IMR-90 (cell line): ENCODE measurements at places on chromosomes 2 and 18.

GRCh38 chr2:41204315-41204714 is 752.4 kb upstream of the SLC8A1 start:
- no peak for DNase-seq

DNA sequence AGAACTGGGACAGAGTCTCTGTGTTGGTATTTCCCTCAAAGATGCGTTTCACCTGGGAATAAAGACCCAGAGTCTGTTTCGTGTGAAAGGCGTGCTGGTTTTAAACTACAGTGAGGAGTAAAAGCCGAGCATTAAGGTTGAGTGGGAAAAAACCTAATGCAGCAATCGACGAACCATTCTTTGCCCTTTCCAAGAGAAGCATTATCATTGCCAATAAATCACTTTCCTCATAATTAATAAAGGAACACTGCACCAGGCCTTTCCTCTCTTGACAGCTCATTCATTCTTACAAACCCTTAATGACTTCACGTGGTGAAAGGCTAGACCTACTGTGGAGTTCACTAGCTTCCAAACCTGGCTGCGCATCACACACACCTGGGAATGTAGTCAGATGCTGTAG is 896 bp upstream of the SLC8A1 start:
- no peak for DNase-seq

DNA sequence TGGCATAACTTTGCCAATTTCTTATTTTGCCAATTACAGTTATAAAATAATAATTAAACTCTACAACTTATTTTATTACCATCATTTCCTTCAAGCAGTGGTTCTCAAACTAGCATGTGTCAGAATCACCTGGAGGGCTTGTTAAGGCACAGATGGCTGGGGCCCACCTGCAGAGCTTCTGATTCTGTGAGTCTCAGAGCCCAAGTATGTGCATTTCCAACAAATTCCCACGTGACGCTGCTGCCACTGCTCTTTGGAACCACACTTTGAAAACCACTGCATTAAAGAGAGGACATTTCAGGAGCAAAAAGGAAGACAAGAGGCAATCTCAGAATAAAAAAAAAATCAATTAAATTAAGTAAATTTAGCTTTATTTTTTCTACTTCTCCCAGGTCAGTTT is 94.0 kb upstream of the HNRNPA3 start:
- DNase-seq: no peak

DNA sequence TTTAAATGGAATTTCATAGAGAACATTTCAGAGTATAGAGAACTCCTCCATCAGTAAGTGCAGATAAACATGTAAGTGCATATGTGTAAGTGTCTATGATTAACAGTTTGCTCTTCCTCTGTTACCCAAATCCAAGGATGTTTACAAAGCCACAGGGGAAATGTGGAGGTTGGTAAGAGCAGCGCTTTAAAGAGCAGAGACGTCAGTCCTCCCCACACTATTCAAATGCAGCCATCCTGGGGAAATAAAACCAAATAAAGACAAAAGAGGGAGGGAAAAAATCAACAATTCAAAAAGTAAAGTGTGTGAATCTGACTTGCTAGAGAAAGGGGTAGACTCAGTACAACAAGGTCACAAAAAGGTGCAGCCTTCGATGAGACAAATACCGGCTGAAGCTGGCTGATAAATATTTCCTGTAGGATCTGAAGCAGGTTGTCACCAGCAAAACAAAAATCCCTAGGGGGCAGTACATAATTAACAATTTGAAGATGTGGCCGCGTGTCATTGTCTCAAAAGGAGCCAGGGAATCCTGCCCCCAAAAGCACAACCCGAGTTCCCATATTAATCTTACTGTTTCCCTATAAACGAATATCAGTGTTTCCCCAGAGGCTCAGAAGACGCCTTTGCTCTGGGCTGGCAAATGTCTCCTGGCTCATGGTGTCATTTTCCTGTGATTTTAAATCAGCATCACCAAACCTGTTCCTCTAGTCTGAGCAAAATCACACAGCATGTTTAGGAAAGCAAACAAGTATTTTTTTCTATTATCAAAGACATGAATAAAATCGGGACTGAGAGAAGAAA is 216.5 kb downstream of the CDCA7 start:
- DNase-seq: peak; percentile 39

GRCh38 chr2:104844807-104845551 is 8.9 kb upstream of the POU3F3 start:
- DNase-seq: no peak

GRCh38 chr2:65746931-65747675 is 314.7 kb upstream of the SPRED2 start:
- DNase-seq: no peak

DNA sequence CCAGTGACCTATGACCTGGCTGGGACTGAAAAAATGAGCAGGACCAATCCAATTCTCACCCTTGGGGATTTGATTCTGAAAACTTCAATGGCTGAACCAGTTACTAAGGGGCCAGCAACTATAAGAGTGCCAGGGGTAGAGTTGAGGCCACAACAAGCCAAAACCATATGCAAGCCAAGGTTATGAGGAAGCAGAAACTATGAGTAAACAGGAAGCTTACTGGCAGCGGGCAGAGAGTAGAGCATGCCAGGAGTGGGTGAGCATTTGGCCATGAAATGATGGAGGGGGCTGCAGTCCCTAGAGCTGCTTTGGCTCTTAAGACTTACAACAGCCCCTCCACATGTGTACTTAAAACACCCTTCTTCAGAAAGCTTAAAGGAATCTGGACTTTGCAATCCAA is 82.4 kb downstream of the RBMS1 start:
- no peak for DNase-seq

DNA sequence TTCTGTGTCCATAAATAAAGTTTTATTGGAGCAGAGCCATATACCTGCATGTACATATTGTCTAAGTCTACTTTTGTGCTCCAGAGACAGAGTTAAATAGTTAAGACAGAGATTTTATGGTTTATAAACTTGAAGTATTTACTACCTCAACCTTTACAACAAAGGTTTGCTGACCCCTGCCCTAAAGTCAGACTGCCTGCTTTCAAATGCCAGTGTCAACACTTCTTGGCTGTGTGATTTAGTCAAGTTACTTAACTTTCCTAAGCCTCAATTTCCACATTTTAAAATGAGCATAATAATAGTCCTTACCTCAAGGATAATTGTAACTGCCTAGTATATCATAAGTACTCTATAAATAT is 44.4 kb upstream of the ITPRID2 start:
- DNase-seq: no peak

GRCh38 chr2:231907765-231908164 is 18.4 kb downstream of the NPPC start:
- no peak for DNase-seq

DNA sequence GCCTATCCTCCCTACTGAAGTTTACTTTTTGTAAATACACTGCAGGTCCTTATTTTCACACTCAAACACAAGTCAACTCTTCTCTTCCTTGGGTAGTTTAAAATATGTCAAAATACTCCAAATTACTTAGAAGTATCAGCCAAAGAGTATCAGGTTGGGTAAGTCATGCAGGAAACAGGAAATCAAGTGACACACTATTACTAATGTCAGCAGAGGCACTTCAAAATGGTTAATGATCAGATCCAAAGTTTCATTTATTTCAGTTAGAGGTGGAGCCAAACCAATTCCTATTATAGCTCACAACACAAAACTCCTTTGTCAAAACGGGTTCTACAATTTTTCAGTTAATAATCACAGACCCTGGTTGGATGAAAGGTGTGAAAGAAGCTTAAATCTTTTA is 54.2 kb downstream of the DLGAP1 start:
- no peak for DNase-seq

- no peak for DNase-seq
These were observed 727.8 kb upstream of the FANCL start for GRCh38 chr2:58968885-58969284.

- no peak for DNase-seq
These were observed 45.3 kb upstream of the CTLA4 start for GRCh38 chr2:203822240-203822639.

DNA sequence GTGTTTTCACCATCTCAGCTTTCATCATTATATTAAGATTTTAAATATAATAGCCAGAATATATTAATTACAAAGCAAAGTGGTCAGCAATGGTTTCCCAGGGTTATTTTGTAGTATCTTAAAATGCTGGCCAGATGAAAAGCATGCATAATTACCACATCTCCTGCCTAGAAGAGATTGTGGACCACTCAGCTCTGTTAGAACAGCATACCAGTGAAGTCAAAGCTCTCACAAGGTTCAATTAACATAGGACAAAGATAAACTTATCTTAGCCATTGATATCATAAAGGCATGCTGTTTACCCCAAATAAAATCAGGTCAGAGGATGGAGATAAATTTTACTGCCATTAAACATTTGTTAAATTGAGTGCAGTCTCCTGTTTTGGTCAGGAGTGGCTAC is 19.3 kb upstream of the PDE1A start:
- DNase-seq: no peak

GRCh38 chr18:6752202-6752860 is 22.8 kb downstream of the ARHGAP28 start:
- DNase-seq: peak; percentile 86

- no peak for DNase-seq
These were observed 120.4 kb downstream of the ZNF516 start for GRCh38 chr18:76374330-76375281.

GRCh38 chr2:151891566-151892194 is 63.5 kb upstream of the ARL5A start:
- no peak for DNase-seq

GRCh38 chr2:79993144-79993543 is 311.4 kb downstream of the LRRTM1 start:
- no peak for DNase-seq

DNA sequence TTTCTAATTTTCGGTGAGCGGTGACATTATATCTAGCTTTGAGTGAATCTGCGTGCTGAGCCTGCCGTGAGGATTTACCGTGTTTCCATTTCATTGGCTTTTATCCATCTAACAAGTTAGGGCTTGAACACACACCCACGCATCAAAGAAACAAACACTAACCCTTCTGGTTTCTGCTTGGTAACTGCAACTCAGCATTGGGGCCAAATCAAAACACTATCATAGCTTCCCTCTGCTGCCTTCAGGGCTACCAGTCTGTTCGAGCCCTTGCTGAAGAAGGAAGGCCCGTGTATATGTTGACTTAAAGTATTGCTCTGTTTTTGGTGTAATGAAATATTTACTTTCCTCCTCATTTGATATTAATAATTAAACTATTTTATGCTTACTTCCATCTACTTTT is 227.2 kb downstream of the PHLPP1 start:
- no peak for DNase-seq

GRCh38 chr2:234422273-234422732 is 74.6 kb downstream of the ARL4C start:
- peak; percentile 95 for DNase-seq

GRCh38 chr2:104716061-104716460 is 137.9 kb upstream of the POU3F3 start:
- DNase-seq: no peak

DNA sequence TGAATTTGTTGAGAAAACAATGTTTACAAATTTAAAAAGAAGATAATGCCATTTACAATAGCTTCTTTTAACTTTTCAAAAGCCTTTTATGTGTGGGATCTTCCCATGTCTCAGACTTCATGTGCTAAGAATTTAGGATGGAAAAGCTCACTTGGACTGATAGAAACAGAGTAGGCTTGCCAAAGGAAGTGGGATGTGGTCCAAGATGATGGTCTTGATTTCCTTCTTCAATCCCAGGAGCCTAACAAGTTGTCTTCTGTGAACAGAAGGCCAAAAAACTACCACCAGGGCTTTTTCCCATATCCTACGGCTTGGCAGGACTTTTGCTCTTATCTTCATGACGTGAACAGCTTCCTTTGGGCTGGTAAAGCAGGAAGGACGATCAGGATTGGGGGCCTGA is 9.5 kb downstream of the CXCR4 start:
- no peak for DNase-seq

- DNase-seq: no peak
These were observed 120.5 kb downstream of the MYO5B start for GRCh38 chr18:50074404-50074803.

GRCh38 chr2:51825823-51826222 is 793.9 kb upstream of the NRXN1 start:
- no peak for DNase-seq

GRCh38 chr2:54384301-54385203 is 71.6 kb upstream of the SPTBN1 start:
- no peak for DNase-seq

DNA sequence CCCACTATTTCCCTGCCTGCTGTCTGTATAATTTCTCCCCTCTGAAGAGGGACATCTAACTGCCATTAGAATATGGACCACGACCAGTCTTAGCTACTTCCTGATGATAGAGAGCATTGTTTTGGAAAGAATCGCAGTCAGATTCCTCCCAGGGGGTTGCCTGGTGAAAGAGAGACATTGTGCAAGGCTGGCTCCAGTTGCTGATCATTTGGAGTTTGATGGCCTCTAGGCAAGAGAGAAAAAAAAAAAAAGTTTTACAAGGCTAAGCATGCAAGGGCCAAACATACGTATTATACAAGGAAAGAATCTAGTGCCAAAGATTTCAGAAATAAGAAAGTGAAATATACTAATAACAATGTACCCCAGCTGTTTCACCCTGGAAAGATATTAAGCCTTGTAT is 182.2 kb downstream of the CMPK2 start:
- no peak for DNase-seq

GRCh38 chr2:44779793-44780192 is 161.7 kb upstream of the SIX3 start:
- no peak for DNase-seq

GRCh38 chr18:49304751-49305150 is 155.7 kb downstream of the DYM start:
- DNase-seq: peak; percentile 6

DNA sequence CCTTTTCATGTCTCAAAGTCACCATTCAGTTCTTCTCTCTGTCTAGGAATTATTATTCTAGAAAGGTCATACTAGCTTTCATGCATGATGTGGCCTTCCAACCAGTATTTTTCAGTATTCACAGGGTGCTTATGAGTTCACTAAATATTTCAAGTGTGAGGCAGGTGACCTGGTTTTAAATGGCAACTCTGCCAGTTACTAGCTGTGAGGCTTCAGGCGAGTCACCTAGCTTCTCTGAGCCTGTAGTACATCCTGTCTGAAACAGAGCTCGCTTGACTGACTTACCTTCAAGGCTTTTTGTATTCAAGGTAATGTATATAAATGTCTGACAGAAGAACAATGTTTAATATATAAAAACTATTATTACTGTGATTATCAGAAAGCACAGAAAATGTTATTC is 19.4 kb upstream of the ACVR1 start:
- DNase-seq: peak; percentile 74

DNA sequence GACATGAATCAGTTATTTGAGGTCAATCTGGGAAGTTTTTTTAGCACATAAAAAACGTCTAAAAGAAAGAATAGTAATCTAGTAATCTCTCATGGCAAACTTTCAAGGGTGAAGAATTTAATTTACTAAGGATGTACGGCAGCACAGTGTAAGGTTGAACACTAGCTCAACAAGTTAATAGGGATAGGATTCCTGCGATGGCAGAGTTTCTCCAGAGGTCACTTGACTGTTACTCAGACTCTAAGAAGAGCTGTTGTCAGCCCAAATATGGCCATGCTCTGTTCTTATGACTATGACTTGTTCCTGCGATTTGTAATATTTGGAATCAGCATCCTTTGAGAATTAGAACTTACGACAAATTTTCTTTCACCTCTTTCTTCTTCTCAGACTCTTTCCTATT is 553.3 kb upstream of the TNP1 start:
- DNase-seq: no peak
